ENCODE measurements at places on chromosomes 2 and 18.

- no peak for DNase-seq
- no peaks in the 10 kb centered on the region for H3K36me3 ChIP-seq
- H3K4me1 ChIP-seq = no peaks in the 10 kb centered on the region
- no peak overlapping the region for H3K27ac ChIP-seq
Observed at GRCh38 chr2:25029183-25029554, 12.7 kb upstream of the EFR3B start.

- H3K27me3 ChIP-seq = no peaks in the 10 kb centered on the region
- peak; percentile 2 for DNase-seq
- no peaks in the 10 kb centered on the region for H3K4me1 ChIP-seq
- H3K27ac ChIP-seq = no peak overlapping the region
Observed at GRCh38 chr2:222960126-222960525, 91.9 kb upstream of the KCNE4 start.

- no peak overlapping the region for H3K27ac ChIP-seq
- H3K4me1 ChIP-seq = no peaks in the 10 kb centered on the region
- no peaks in the 10 kb centered on the region for H3K27me3 ChIP-seq
- no peaks in the 10 kb centered on the region for H3K36me3 ChIP-seq
- DNase-seq = peak; percentile 32
Observed at GRCh38 chr2:67234440-67234839, 162.7 kb upstream of the ETAA1 start.

DNA sequence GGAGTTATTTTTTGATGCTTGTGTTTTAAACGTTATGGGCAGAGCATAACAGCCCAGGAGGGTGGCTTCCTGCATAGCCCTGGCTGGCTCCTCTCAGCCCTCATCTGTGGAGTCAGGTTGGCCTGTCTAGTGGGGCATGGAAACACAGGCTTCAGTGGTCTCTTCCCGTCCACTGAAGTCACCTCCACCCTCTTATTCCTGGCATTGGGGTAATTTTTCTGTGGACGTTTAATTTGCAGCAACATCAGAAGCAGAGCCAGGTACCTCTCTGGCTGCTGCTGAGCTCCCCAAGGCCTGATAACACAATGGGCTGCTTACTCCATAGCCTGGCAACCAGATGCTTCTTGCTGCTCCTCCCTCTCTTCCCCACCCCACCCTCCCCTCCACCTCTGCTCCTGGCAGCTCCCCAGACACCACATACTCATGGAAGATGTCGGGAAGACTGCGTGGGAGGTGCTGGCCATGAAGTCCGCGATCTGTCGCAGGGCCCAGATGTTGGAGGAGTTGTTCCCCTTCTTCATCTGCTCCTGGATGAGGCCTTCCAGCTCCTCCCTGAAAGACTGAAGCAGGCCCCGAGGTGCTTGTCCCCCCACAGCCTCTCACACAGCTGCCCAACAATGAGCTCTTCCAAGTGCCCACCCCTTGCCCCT, 64.0 kb downstream of the ADD2 start:
- H3K27me3 ChIP-seq = no peaks in the 10 kb centered on the region
- H3K36me3 ChIP-seq = no peaks in the 10 kb centered on the region
- no peak overlapping the region for H3K4me3 ChIP-seq
- no peaks in the 10 kb centered on the region for H3K4me1 ChIP-seq
- no peak overlapping the region for H3K27ac ChIP-seq
- no peak for DNase-seq

DNA sequence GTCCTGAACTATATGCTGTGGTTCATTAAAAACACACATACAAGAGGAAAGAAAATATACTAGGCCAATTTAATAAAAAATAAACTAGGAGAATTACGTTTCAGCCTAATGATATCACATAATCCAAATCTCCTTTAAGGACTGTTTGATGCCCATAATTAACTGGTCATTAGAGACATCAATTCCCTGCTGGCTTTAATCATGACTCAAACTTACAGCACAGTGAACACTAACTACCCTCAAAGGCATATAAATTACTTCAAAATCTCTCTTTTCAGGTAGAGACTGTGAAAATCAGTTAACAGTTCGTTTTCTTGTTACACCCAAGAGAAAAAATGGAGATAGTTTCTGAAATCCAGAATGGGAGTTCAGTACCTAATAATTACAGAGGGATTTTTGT, 567.4 kb downstream of the CBLN2 start:
- DNase-seq = no peak
- H3K27ac ChIP-seq = no peak overlapping the region
- H3K36me3 ChIP-seq = no peaks in the 10 kb centered on the region
- no peak overlapping the region for H3K4me3 ChIP-seq

DNA sequence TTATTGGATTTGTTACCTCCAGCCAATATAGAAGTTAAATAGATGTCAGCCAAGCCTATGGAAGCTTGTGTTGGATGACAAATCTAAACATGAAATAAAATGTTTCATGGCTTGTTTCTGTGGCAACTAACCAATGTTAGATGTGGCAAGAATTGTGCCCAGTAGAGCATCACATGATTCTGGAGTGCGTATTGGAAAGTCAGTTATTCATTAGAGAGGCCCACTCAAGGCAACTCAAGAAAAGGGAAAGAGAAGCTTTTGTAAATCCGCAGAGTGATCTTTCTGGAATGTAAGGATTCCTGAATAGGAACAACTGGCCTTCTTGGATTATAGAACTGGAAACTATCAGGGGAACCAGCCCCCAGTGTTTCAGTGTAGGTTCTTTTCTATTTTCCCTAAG, 162.9 kb downstream of the TMEM247 start:
- H3K27ac ChIP-seq = no peak overlapping the region
- no peak overlapping the region for H3K4me3 ChIP-seq
- H3K36me3 ChIP-seq = peaks cover 9% of the 10 kb centered on the region
- no peak for DNase-seq

DNA sequence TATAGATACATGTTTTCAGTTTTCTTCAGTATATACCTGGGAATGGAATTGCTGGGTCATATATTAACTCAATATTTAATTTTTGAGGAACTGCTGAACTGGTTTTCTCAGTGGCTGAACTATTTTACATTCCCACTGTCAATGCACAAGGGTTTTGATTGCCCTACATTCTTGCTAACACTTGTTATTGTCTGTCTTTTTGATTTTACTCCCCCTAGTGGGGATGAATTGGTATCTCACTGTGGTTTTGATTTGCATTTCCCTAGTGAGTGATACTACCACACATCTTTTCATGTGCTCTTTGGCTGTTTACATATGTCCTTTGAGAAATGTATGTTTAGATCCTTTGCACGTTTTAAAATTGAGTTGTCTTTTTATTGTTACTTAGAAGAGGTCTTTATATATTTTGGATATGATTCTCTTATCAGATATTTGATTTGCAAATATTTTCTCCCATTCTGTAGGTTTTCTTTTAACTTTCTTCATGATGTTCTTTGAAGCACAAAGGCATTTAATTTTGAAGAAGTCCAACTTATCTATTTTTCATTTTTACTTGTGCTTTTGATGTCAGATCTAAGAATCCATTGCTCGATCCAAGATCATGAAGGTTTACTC, 36.2 kb downstream of the ASB1 start:
- DNase-seq = peak; percentile 75
- no peaks in the 10 kb centered on the region for H3K36me3 ChIP-seq
- H3K27ac ChIP-seq = no peak overlapping the region
- H3K4me1 ChIP-seq = no peaks in the 10 kb centered on the region
- H3K27me3 ChIP-seq = peaks cover 6% of the 10 kb centered on the region
- no peak overlapping the region for H3K4me3 ChIP-seq

DNA sequence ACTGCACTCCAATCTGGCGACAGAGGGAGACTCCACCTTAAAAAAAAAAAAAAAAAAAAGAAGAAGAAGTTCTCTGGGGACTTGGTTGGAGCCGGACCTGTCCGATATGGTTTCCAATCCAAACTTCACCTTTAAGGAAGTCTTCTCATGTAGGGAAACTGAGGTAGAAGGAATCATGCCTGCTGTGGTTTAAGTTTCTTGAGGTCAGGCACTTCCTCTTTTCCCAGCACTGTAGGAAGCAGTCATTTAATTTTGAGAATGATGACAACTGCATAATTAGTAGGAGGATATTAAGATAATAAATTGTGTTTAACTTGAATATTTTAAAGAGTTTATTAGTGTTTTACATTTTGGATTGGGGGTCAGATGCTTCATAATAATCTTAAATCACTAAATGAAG, 62.9 kb downstream of the KCNE4 start:
- H3K4me3 ChIP-seq = no peak overlapping the region
- no peak overlapping the region for H3K27ac ChIP-seq
- H3K4me1 ChIP-seq = no peaks in the 10 kb centered on the region
- DNase-seq = no peak
- no peaks in the 10 kb centered on the region for H3K36me3 ChIP-seq

DNA sequence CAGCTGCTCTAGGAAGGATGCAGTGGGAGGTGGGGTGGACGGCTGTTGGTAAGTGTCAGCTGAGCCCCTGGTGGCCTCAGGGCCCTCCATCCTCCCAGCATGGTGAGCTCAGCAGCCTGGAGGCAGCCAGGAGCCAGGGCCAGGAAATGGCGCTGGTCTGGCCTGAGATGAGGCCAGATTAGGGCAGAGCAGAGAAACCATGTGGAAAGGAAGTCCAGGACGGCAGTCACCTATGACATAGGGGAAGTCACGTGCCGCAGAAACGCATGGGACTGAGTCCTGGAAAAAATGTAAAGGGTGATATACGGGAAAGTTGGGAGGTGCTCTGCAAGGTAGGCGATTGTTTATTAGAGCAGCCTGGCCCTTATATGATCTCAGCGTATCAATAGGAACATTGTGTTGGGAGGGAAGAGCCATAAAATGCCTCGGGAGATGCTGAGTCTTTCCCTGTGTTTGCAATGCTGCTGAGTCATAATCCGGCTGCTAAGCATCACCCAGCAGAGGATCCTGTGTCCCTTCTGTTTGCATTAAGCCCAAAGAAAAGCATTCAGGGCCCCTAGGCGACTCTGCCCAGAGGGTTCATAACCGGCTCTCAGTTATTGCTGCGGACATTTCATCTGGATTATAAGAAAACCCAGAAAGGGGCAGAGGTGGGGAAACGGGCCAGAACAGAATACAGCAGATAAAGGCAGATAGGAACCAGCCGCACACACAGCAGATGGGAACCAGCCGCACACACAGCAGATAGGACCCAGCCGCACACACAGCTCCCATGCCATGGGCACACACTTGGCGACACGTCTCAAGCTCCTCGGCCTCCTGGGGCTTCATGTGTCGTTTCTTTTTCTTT, 30.3 kb upstream of the B3GNT7 start:
- H3K4me3 ChIP-seq = no peak overlapping the region
- H3K27me3 ChIP-seq = no peaks in the 10 kb centered on the region
- H3K36me3 ChIP-seq = no peaks in the 10 kb centered on the region
- peaks cover 24% of the 10 kb centered on the region for H3K4me1 ChIP-seq
- no peak overlapping the region for H3K27ac ChIP-seq
- DNase-seq = peak; percentile 40

DNA sequence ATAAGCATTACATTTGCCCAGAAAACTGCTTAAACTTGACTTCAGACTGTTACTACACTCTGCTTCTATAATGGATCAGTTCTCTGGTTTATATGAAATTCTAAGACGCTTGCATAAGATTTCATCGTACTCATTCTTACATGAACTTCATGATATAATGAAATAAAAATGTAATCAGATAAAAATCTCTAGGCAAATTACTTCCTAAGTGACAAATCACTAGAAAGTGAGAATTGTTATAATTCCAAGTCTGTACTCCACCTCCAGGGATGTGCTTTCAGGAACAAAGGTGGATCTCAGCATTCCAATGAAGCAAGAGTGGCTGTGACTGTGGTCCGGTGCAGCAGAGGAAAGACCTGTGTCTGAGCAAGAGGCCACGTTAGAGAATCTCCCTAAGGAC, 226.2 kb downstream of the PIEZO2 start:
- H3K4me1 ChIP-seq = no peaks in the 10 kb centered on the region
- H3K27me3 ChIP-seq = no peaks in the 10 kb centered on the region
- H3K4me3 ChIP-seq = no peak overlapping the region
- H3K27ac ChIP-seq = no peak overlapping the region
- no peaks in the 10 kb centered on the region for H3K36me3 ChIP-seq

DNA sequence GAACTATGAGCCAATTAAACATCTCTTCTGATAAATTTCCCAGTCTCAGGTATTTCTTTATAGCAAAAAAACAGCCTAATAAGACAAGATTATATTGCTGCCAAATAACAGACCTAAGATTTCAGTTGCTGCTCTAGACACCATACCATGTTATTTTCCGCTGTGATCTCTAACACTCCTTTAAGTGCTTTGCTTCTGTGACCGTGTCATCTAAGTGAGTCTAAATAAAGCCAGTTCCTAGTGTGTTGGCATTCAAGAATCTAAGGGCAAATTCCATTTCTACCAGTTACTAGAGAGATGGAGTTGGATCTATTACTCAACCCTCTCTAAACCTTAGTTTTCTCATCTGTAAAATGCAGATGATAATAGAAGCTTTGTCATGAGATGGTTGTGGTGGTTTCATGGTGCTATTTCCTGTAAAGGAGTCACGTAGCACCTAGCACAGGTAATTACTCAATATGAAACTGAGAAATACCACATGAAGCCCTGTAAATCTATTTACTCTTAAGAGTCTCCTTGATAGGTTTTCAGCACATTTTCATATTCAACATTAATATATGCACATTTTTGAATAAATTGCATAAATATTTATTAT, 40.5 kb downstream of the SPHKAP start:
- no peak overlapping the region for H3K27ac ChIP-seq
- H3K36me3 ChIP-seq = no peaks in the 10 kb centered on the region
- no peaks in the 10 kb centered on the region for H3K27me3 ChIP-seq
- H3K4me3 ChIP-seq = no peak overlapping the region

- H3K27me3 ChIP-seq = no peaks in the 10 kb centered on the region
- H3K27ac ChIP-seq = no peak overlapping the region
- peak; percentile 72 for DNase-seq
- no peaks in the 10 kb centered on the region for H3K36me3 ChIP-seq
Observed at GRCh38 chr2:128654408-128654807, 335.7 kb upstream of the HS6ST1 start.

GRCh38 chr2:84636080-84636971, 120.0 kb downstream of the DNAH6 start:
- DNase-seq = no peak
- H3K4me1 ChIP-seq = no peaks in the 10 kb centered on the region
- H3K36me3 ChIP-seq = no peaks in the 10 kb centered on the region

GRCh38 chr2:231348704-231349373, 46.7 kb upstream of the B3GNT7 start:
- H3K4me1 ChIP-seq = no peaks in the 10 kb centered on the region
- no peaks in the 10 kb centered on the region for H3K27me3 ChIP-seq
- no peak overlapping the region for H3K27ac ChIP-seq

GRCh38 chr2:69689969-69690368, 46.4 kb upstream of the AAK1 start:
- H3K36me3 ChIP-seq = no peaks in the 10 kb centered on the region
- no peak overlapping the region for H3K27ac ChIP-seq
- H3K4me3 ChIP-seq = no peak overlapping the region
- no peaks in the 10 kb centered on the region for H3K27me3 ChIP-seq
- DNase-seq = no peak
